ENCODE measurements at places on chromosomes 2 and 18. TPM values are rescaled to one million over a fixed set of nuclear protein-coding genes. Genes with fewer than 3 reads are reported as not detected.

BMPR2 gene
- 68.8 TPM for total RNA-seq

UGT1A8 gene
- not detected for total RNA-seq

GALR1 gene
- total RNA-seq, result 1.4 TPM

NCOA1 gene
- 111 TPM for total RNA-seq

DNAJC5G gene
- 1.3 TPM for total RNA-seq

REG3A gene
- total RNA-seq, result 0.45 TPM

CLEC4F gene
- total RNA-seq, result not detected

MYL12B gene
- 95.0 TPM for total RNA-seq

WDR35 gene
- total RNA-seq, result 26.4 TPM

Measured in cerebellum (tissue), 4 donors.